ENCODE measurements at places on chromosomes 13 and 19.

GRCh38 chr13:30615866-30616541, 1.7 kb upstream of the USPL1 start:
- DNase-seq, result no peak

DNA sequence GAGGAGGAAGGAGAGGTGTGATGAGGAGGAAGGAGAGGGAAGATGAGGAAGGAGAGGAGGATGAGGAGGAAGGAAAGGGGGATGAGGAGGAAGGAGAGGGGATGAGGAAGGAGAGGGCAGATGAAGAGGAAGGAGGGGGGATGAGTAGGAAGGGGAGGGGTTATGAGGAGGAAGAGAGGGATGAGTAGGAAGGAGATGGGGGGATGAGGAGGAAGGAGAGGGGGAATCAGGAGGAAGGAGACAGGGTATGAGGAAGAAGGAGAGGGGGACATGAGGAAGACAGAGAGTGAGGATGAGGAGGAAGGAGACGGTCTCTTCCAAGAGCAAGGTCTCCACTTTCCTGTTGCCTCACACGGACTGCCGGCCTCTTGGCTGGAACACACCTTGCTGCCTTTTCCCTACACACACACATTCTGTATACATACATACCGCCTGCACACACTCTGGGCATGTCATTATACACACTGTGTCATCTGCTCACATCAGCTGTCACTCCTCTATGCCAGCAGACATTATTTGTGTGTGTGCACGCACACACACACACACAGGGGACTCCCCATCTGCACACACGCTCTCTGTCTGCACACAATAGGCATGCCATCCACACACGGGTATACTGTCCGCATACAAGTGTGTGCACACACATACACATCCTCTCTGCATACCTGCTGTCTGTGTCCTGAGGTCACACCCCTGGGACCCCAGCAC, 11.1 kb upstream of the VSTM2B start:
- DNase-seq, result no peak

DNA sequence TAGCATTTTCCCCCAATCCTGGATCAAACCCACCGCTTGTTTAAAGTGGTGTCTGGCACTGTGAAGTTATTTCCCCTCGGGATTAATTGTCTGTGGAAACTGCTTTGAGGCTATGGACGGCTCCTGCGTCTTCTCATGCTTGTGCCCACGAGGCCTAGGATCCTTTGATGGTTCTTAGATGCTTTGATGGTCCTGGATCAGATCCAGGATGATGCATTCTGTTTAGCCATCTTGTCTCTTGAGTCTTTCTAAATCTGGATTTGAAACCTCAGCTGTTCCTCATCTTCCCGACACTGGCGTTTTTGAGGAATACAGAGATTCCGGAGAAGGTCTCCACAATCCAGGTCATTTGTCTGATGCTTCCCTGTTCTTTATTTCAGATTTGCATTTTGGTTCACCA, 36.1 kb upstream of the USP29 start:
- DNase-seq, result no peak

DNA sequence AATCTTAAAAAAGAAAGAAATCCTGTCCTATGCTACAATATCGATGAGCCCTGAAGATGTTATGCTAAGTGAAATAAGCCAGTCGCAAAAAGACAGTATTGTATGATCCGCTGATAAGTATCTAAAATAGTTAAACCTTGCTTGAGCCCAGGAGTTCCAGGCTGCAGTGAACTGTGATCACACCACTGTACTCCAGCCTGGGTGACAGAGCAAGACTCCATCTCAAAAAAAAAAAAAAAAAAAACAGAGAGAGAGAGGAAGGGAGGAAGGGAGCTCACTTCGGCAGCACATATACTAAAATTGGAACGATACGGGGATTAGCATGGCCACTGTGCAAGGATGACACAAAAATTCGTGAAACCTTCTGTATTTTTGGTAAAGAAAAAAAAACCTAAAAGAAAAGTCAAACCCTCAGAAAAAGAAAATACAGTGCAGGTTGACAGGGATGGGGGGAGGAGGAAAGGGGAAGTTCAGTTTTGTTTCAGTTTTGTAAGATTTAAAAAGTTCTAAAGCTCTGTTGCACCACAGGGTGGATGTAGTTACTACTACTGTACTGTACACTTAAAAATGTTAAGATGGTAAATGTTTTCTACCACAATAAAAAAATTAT, 8.4 kb downstream of the CLASRP start:
- no peak for DNase-seq

GRCh38 chr19:40609561-40610395, 8.6 kb downstream of the LTBP4 start:
- peak; percentile 97 for DNase-seq

- no peak for DNase-seq
Observed at GRCh38 chr13:75347457-75347856, 134.5 kb downstream of the TBC1D4 start.

DNA sequence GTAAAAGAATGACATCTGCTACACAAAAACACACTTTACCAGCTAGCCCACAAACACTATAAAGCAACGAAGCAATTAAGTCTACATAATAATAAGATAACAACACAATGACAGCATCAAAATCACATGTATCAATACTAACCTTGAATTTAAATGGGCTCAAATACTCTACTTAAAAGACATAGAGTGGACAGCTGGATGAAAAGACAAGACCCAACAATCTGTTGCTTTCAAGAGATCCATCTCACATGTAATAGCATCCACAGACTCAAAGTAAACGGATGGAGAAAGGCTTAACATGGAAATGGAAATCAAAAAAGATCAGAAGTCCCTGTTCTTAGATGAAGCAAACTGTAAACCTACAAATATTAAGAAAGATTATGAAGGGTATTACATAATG, 2175.9 kb downstream of the PCDH9 start:
- no peak for DNase-seq

DNA sequence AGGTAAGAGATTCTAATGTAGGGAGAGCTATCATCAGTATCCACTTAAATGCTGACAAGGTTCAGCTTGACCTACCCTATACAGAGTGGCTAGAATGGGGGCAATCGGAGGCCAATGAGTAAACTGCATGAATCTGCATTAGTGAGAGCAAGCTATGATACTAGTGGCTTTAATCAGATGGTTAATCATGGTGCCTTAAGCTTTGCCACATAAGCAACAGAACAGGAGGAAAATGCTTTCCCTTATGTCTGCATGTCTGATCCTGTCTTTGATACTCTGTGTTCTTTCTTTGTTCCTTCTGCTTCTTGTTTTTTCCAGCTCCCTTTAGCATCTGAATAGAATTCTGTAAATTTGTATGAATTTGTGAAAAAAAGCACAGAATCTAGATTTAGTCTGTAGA, 91.1 kb downstream of the WDFY2 start:
- DNase-seq, result no peak

- no peak for DNase-seq
Observed at GRCh38 chr13:104015646-104016396, 949.6 kb upstream of the SLC10A2 start.

- DNase-seq, result no peak
Observed at GRCh38 chr13:24887759-24888158, 123.8 kb downstream of the RNF17 start.

All from stimulated activated CD4-positive, alpha-beta T cell treated with anti-CD3 and anti-CD28 coated beads, Interleukin-15, amount 100 ng/mL, for 24 hours (primary cell).